Stimulated activated CD4-positive, alpha-beta T cell treated with anti-CD3 and anti-CD28 coated beads, TNF-alpha, amount 100 ng/mL, for 48 hours (primary cell): ENCODE measurements at places on chromosomes 11 and 22.

DNA sequence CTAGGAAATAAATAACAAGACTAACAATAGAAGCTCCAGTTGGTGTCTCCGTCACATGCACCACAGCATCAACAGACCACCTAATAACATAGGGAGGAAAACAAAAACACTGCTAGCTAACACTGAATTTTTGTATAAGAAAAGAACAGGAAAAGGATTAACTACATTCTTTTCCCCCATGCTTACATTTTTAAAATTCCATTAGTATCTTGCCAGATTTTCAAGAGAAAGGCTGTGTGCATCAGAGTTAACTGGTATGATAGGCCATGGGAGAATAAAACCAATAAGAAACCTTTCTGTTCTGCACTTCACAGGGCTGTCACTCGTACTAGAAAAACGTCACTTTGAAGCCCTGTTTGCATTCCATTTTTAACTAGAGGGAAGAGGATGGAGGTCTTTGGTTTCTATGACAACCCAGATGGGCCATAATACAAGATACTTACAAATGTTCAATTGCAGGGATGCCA, 79.0 kb downstream of the LARGE2 start:
- no peak for DNase-seq

DNA sequence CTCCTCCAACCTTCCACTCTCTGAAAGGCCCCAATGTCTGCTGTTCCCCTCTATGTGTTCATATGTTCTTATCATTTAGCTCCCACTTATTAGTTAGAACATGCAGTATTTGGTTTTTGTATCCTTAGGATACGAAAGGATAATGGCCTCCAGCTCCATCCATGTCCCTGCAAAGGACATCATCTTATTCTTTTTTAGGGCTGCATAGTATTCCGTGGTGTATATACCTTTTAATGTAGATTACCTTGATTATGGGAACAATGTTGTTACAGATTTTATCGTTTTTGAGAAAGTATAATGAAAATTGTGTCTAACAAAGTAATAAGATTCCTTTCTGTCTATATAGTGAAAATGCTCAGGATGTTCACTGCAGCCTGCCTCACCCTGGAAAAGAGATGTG, 16.0 kb upstream of the CAVIN3 start:
- no peak for DNase-seq

- DNase-seq = no peak
Observed at GRCh38 chr11:61666684-61667297, 13.4 kb upstream of the DAGLA start.

GRCh38 chr22:30193031-30193775, 53.4 kb downstream of the LIF start:
- DNase-seq = no peak

DNA sequence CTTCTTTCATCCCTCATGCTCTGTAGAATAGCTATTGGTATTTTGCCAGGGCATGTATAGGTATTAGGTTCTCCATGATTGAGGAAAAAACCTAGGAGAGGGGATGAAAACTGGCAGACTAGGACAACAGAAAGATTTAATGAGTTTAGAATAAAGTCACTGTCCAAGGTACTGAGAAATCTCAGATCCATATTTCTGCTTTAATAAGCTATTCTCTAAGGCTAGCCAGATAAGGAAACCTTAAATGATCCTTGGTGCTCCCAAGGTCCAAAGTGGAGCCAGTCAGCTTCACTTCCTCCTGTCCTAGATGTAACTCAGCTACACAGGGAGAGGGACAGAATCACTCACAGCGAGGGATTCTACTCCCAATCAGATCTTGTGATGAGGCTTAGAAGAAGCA, 13.7 kb upstream of the CSNK2A3 start:
- DNase-seq = no peak

DNA sequence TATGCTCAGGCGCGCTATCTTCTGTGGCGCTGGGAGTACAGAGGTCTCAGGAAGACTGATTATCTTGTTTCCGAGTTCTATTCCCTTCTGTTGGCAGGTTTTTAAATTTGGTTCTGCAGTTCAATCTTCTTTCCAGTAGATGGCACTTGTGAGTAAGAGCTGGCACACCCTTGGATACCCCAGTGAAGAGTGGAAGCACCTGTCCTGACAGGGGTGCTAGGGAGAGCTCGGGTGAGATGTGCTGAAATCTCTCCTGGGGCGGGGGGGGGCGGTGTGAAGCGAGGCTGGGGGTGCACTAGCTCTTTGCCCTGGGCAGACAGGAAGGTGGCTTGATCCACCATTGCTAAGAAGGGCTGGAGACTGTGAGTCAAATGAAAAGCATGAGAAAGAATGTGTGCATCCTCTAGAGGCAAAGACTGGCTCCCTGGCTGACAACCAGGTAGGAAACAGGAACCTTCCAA, 679.9 kb upstream of the CCDC179 start:
- DNase-seq = no peak

DNA sequence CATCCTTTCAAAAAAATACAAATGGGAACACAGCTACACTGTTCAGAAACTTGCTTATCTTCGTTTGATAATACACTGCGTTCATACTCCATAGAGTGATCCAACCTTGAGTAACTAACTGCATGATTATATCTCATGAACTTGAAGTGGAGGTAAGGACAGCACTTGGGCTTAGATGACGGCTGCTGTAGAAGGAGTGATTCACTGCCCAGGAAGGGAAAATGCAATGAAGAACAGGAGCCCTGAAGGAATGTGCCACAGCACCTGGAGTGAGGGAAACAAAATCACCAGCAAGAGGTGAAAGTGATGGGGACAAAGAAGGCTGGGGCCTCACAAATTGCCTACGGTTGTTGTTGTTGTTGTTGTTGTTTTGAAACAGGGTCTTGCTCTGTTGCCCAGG, 44.1 kb upstream of the SC5D start:
- DNase-seq = no peak

DNA sequence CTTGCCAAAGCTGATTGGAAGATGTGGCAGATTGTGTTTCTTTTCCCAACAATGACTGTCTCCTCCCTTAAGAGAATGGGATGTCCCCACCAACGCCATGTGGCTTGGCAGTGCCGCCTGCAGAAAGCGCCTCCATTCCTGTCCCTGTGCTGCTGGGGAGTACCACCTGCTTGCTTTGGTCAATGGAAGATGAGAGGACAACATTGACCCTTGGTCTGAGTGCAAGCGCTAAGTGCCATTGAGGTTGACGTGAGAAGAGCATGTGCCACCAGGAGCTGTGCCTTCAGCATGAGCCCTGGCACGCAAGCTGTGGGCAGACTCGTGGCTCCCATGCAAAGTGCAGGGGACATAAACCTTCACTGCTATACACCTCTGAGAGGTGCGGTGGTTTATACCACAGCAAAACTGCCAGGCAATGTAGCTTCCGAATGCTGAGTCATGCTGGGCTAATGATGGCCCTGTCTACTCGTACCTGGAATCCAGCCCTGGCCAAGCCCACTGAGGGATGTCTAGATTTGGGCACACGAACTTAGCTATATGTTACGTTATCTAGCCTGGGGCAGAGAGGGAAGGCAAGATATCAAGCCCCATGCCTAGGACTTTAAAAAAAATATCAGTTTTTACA, 41.9 kb downstream of the MYEOV start:
- DNase-seq = no peak

DNA sequence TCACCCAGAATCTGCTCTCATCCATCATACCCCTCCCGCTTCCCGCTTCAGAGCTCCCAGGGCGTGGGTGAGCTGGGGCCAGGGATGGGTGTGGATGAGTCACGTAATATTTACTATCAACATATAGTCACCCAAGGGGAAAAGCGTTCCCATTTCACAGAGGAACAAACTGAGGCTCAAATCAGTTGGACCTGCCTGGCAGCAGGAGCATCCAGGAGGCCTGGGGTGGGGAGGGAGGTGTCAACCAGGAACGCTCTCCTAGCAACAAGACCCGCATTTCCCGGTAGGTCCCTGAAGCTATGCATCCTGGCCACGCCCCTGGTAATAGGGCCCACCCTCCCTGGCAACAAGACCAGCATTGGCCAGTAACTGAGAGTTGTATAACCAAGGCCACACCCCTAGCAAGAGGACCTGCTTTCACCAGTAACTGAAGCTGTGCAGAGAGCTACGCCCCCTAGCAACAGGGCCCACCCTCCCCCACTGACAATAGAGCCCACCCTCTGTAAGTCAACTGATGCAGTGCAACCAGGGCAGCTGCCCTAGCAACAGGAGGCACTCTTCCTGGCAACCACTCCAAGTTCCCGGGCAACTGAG, 32.7 kb upstream of the TXNRD2 start:
- DNase-seq = no peak

GRCh38 chr11:133826866-133827265, 18.4 kb downstream of the SPATA19 start:
- DNase-seq = no peak

- no peak for DNase-seq
Observed at GRCh38 chr11:84687433-84687832, 939.7 kb downstream of the DLG2 start.

DNA sequence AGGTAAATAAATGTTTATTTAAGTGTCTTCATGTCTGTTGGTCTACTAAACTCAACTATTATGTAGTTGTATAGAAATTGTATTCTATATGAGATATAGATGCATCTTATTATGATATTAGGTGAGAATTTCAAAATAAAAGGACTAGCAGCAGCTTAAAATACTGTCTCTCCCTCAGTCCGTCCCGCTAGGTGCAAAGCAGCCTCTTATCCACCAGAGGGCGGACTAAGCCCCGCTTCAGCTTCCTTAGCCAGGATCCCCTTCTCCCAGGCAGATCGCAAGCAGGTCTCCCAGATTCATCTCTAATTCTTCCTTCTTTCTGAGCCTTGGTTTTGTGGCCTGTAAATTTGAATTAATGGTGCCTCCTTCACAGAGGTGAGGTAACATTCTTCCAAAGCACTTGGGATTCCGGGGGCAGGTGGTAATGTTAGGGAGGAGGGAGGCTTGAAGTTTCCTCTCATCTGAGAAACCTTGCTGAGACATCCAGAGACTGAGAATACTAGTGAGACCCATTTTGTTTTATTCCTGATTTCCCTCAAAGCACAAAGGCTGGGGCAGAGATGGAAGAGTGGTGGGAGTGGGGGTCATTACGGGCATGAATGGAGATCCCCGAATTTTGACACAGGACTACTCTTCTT, 13.5 kb upstream of the INSC start:
- peak; percentile 17 for DNase-seq

- DNase-seq = no peak
Observed at GRCh38 chr11:114192841-114193389, 103.3 kb upstream of the NNMT start.

DNA sequence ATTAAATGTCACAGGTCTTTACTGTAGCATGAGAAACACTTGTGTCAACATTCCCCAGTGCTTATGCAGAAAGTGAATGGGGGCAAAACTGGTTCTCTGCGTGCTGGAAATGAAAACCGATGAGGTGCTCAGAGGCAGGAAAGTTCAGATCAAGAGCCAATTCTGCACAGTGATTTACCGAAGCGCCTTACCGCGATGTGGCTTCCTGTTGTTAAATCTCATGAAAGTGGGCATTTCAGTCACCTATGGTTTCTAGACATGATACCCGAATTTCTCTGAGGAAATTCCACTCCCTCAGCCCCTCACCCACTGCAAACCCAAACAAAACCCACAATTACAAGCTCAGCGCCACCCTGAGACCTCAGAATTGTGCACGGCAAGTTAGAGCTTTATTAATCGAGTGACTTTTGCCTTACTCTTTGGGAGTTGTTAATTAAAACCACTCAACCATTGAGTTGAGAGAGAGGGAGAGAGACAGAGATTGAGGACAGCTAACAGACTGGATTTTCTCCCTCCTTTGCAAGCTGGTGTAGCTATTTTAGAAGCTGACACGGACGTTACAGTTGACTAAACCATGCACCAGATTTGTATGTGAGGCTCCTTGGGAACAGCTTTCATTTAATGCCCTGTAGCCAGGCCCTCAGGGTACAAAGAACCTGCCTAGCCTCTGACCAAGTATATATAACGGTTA, 196.4 kb downstream of the DBX1 start:
- no peak for DNase-seq

- no peak for DNase-seq
Observed at GRCh38 chr22:25780673-25781072, 38.7 kb downstream of the MYO18B start.

DNA sequence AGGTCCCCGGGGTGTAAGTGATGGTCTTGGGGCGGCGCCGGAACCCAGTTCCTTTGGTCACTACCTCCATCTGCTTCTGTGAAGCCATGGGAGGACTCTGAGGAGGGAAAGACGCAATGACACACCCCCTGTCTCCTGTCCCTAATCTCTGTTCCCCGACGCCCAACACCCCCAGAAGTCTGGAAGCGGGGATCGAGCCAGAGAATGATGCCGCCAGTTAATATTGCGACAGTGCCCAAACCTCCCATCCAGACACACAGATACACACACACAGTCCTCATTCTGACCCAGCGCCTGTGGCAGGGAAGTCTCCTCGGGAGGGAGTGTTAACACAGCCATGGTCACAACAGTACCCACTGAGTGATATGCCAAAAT, 352 bp downstream of the C22orf23 start:
- no peak for DNase-seq
